ENCODE measurements at places on chromosomes 3 and 15.

- DNase-seq = no peak
These were observed 972.2 kb downstream of the SQOR start for GRCh38 chr15:46607077-46607476.

- no peak for DNase-seq
These were observed 42.8 kb upstream of the PLOD2 start for GRCh38 chr3:146203776-146204175.

- no peak for DNase-seq
These were observed 68.8 kb downstream of the FSIP1 start for GRCh38 chr15:39713846-39714245.

- DNase-seq = no peak
These were observed 42.1 kb downstream of the ESYT3 start for GRCh38 chr3:138476526-138476925.

- DNase-seq = no peak
These were observed 861.3 kb downstream of the ZPLD1 start for GRCh38 chr3:103295974-103296570.

GRCh38 chr3:113952921-113953320, 5.1 kb downstream of the ZDHHC23 start:
- DNase-seq = no peak

- DNase-seq = no peak
These were observed 9.5 kb downstream of the EBLN2 start for GRCh38 chr3:73070675-73071575.

GRCh38 chr3:184672977-184673870, 38.6 kb downstream of the MAGEF1 start:
- DNase-seq = no peak

GRCh38 chr3:166390303-166390702, 553.1 kb upstream of the BCHE start:
- DNase-seq = no peak

DNA sequence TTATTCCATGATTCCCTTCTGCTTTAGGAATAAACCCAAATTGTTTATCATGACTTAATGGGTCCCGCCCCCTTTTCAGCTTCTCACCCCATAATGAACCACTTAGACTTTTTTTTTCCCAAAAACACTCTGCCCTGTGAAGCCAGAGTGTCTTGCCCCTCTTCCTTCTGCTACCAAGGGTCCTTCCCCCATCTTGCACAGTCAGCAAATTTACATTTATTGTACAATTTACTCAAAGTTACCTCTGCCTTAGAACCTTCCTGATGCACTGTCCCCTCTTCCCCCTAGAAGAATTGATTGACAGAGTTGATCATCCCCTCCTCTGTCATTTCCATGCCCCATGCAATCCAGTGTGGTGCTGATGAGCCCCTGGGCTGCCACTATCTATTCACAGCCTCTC, 101.5 kb upstream of the PPP2R3A start:
- no peak for DNase-seq

GRCh38 chr15:73753250-73754130, at the start of gene INSYN1:
Gene INSYN1, minus strand, starts transcription at chr15:73753351. Its CDS starts 2,221 bp downstream, at chr15:73751130.
- DNase-seq = no peak

GRCh38 chr15:42191610-42192346, 16.3 kb downstream of the VPS39 start:
- no peak for DNase-seq

DNA sequence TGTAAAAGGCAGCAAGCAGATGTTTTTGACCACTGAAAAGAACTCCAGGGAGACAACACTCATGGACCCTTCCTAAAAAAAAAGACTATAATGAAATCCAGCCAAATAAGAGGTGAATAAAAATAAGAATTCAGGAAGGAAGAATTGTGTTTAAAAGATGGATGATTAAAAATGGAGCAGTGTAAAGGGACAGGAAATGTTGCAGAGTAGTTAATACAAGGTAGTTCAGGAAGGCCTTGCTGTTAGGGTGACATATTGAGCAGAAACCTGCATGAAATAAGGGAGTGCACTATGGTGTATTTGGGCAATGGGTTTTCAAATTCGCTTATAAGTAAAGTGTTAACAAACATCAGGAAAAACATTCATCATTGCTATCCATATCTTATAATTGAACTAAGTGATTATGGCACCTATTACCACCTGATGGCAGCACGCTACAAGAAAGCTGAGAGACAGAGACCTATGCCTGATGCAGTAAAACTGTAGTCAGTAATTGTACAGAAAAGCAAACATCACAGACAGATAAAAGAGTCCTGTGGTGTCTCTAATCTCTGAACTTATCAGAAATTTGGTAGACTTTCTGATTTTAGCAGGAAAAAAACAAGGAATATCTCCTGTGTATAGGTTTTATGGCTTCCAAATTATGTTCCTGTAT, 5.8 kb upstream of the DBR1 start:
- DNase-seq = no peak

- no peak for DNase-seq
These were observed 17.9 kb upstream of the NMNAT3 start for GRCh38 chr3:139695426-139696313.

DNA sequence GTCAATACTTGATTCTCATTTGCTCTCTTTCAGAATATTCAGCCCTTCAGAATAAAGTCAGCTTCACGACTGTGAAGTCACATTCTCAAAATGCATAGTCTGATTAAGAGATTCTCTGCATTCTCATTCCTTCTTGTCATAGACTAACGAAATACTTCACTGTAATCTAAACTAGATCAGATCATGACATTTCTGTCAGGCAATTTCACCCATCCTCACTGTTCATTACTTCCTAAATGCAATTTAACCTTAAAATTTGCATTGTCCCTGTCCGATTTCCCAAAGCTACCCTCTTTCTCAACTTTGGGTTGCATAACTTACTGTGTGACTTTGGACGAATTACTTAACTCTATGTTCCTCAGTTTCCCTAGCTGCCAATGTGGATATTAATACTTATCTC, 6.2 kb downstream of the RPL22L1 start:
- no peak for DNase-seq

DNA sequence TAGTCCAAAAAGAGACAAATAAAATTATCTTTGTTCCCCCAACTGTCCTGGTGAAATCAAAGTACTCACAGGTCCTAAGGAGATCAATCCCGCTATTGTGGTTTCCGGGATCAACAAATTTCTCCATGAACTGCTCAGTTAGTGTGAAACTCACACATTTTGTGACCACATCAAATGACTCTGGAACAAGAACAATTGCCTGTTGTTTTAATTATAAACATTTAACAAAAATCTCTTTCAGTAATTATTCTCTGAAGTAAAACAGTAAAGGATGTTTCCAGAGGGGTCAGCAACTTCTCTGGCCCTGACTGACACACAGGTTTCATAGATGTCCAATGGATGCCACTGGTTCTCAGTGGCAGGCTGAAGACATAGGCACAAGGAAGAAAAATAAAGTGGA, 3.9 kb downstream of the CLDND1 start:
- no peak for DNase-seq

GRCh38 chr3:101846709-101847108, 2.6 kb upstream of the NFKBIZ start:
- no peak for DNase-seq

DNA sequence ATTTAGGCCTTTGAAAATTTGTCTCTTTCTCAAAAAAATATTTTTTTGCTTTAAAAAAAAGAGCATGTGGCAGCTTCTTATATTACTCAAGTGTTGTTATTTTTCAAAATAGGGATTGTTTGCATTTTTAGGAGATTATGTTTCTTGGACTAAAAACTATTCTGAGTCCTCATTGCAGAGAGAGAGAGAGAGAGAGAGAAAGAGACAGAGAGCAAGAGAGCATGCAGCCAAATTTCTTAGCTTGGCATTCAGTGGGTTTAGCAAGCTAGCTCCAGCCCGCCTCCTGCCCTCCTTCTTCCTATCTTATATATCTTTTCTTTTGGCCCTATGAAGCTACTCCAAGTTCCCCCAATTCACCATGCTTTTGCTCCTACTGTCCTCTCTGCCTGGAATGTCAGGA, 55.7 kb downstream of the CEMIP start:
- no peak for DNase-seq

DNA sequence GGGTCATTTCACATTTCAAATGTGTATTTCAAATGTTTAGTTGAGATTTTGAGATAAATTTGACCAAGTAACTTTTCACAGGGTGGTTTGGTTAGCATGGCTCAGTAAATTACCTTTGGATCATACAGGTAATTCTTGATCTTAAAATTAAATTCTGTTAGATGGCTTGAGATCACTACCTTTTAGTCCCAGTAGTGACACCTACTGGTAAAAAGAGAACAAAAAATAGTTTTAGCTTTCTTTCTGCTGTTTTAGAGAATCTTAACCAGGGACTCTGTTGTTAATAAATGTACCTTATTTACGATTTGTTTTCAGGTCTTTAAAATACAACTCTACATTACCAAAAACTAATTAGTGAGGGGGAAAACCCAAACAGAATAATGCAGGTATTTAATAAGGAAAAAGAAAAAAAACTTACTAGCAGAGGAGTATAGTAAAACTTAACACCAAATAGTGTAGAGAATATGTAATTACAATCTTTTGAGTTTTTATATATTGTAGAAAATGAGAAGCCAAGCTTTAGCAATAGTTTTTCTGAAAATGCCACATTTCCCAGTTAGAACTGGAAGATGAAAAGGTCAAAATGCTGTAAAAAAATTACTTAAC, 620.3 kb upstream of the AGTR1 start:
- no peak for DNase-seq

GRCh38 chr3:151366993-151367392, 17.6 kb downstream of the P2RY12 start:
- DNase-seq = no peak

- no peak for DNase-seq
These were observed 129.4 kb downstream of the VGLL4 start for GRCh38 chr3:11514191-11514821.

DNA sequence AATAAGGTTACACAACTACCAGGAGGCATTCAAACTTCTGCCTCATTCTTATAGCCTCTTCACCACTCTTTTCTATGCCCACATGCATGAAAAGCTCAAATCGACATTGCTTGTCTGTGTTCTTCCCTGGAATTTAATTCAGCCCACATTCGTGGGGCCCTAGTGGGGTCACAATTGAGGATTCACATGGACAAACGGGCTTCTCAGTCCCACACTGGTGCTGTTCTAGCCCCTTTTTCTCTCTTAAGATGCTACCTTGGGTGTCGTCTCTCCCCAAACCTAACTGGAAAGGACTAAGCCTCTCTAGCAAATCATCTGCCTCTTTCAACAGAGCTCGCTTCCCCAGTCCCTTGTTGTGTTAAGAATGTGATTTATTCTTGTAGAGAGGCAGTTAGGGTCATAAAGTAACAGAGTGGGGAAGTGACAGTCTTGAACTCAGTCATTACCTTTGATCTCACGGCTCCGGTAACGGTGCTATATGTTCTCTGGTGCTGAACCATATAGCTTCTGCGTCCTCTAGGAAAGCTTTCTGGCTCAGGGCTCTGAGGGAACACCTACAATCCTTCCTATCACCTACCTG, 4.9 kb downstream of the LPP start:
- DNase-seq = no peak

DNA sequence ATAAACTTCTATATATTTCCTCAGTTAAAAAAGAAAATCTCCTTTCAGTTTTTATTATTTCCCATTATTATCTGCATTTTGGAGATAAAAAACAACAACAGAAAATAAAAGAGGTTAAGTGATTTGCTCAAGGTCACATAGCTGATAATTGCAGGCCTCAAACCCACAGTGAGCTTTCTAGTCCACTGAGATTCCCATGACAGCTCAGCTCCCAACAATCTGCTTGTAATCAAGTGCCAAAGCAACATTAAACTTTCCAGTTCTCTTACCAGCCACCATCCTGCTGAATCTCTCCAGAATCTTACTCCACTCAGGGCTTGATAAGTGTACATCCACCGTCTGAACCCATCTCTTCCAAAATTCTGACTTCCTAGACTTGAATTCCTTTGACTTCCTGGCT, 318.2 kb upstream of the SEMA6D start:
- DNase-seq = no peak

DNA sequence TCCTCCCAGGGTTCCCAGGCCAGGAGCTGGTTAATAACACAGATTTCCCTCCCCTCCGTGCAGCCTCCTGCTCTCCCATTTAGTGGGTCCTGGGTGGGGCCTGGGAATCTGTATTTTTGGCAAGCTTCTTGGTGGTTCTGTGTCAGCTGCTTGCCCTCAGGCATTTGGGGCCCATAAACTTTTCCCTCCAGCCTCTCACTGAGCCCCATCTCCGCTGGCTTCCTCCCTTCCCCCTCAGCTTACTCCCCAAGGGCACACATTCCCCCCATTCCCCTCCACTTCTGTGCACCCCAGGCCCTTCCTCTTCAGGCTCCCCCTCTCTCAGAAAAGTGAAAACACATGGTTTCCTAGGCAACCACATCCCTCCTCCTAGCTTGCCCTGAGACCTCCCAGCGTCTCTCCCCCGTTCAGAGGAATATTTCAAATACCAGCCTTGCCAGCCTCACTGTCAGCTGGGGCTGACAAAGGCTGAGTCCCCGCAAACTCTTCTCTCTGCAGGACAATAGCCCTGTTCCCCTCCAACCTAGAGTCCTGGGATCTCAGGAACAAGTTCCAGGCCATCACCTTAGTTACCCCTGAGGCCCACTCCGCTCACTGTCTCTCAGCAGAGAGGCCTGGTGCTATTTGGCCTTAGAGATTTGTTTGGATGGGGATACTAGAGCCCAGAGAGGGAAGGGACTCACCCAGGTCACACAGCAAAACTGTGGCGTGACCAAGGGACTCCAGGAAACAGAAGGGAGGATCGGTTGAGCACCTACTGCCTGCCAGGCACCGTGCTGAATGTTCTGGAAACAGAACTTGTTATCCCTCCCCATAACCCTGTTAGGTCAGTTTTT, 44.6 kb upstream of the SMAD6 start:
- DNase-seq = no peak

DNA sequence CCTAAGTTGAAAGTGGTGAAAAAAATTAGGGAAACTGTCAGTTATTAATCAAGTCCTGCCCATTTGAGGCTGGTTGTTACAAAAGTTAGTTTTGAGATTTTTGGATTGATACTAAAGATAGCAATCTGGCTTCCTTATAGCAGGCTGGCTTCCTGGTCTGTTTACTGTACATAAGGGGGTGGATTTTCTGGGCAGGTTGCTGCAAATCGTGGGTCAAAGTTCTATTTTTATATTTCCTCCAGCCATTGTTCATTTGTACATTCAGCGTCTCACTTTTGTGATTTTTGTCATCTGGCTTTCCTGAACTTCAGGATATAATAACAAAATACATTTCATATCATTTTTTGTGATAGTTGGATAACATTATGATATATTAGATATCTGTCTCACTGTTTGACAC, 49.5 kb downstream of the CLDN1 start:
- no peak for DNase-seq

DNA sequence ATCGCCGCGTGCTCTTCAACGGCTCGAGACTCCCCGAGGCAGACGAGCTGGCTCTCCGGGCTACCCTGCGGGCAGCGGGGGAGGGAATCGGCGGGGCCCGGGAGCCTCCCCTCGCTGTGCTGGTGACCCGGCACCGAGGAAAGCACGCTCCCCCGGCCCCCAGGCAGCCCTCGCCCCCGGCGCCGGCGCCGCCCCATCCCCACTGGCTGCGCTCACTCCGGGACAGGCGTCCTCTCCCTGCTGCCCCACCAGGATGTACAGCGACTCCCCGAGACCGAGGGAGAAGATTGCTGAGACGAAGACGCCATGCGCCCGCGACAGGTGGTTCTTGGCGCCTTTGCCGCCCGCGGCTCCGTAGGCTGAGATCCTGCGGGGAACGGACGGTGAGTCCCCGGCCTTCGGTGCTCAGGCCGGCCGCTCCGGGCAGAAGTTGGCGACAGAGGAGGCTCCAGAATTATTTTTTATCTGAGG, 1.7 kb downstream of the LTK start:
- DNase-seq = no peak

- DNase-seq = peak; percentile 37
These were observed 224.6 kb downstream of the VPS13C start for GRCh38 chr15:61835496-61836106.

GRCh38 chr15:68346979-68347378, 69.4 kb downstream of the FEM1B start:
- DNase-seq = no peak

Measured in stimulated activated CD4-positive, alpha-beta T cell treated with anti-CD3 and anti-CD28 coated beads, Interleukin-1b, Interleukin-23, amount 100 ng/mL, for 24 hours (primary cell).